Stimulated activated CD4-positive, alpha-beta T cell treated with anti-CD3 and anti-CD28 coated beads, Interleukin-12 subunit alpha, Interleukin-12 subunit beta, amount 100 ng/mL, for 24 hours (primary cell): ENCODE measurements at places on chromosomes 6 and 20.

GRCh38 chr6:18280084-18280483 is 15.8 kb upstream of the DEK start:
- DNase-seq = no peak

- no peak for DNase-seq
These were observed 10.4 kb downstream of the MOCS1 start for GRCh38 chr6:39923861-39924260.

DNA sequence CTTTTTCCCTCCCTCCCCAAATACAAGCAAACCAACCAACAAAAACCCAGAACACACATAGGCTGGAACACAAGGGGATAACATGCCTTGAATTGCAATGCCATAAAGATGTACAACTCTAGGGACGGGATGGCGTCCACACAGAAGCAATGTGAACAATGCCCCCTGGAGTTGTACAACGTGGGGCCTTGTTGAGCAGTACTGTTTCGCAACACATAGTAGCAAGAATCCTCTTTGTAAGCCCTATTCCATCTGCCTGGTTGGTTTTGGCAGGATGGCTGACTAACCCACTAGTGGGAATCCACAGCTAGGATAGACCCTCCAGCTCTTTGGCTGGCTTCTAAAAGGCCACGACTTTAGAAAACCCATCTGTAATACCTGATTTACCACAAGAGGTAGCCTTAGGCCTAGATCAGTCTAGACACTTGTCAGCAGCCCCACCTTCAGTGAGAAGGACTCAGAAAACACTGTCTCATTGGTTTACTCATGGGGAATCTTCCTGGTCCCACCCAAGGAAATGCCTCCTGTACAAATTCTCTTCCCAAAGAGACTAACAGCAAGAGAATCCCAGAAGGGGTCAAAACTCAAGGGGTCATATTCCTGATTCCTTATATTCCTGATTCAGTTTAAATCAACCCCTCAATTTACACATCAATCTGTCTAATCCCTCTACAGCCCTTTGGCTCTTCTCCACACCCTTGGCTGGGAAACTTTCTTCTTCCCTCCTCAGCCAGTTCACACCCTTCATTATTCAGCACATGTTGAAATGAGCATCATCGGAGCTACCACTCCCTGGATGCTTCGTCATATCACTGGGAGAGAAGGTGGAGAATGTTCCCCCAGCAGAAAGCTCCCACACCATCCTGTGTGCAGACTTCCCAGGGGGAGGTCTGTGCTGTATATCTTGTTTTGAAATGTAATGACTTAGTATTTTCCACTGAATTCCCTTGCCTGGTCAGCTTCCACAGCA is 622.4 kb upstream of the FLRT3 start:
- DNase-seq = no peak

DNA sequence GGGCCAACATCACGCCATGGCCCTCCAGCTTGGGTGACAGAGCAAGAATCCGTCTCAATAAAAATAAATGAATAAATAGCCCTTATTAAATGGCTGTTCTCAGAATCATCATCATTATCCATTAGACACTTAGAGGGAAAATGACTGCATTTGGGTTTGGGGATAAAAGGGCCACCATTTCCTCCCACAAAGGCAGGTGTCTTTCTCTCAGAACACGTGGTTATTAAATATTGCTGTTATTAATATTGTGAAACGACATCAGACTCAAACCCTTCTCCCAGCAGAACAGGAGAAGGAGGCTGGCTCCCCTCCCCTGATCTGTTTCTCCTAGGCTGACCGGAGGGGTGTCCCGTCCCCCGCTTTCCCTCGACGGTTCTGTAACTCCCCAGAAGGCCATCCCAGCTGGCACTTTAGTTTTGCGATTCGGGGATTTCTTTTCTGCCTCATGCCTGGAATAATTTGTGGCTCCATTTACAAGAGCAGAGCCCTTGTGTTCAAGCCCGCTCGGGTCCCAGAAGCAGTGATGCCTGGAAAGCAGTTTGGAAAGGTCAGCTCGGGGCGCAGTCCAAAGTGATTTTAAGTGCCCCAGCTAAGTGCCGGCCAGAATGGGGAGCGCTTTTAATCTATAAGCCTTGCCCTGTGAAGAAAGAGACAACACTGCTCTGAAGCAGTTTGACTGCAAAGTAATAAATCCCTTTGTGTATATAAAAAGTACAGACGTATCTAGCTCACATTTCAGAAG is 41.9 kb downstream of the EYA2 start:
- DNase-seq = no peak

GRCh38 chr6:40295251-40295950 is 291.8 kb downstream of the LRFN2 start:
- DNase-seq = no peak

- no peak for DNase-seq
These were observed 92.4 kb downstream of the TMEM242 start for GRCh38 chr6:157230910-157231309.

DNA sequence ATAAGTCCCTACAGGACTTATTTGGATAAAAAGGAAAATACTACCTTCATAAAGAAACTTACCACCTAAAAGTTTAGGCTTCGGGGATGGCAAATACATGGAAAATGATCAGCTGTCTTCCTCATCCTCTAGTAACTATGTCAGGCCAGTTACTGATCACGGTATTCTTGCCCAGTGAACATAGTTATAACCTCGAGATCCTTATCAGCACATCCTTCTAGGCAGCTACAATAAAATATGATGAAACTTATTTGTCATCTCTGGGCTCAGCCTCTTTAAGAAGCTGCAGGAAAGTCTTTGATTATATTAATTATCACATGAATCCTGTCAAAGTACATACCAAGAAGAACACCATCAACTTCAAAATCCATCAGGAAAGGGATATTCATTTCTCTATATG is 41.8 kb downstream of the SF3B5 start:
- DNase-seq = no peak

- no peak for DNase-seq
These were observed 5.5 kb upstream of the ABCF1 start for GRCh38 chr6:30565772-30566171.

DNA sequence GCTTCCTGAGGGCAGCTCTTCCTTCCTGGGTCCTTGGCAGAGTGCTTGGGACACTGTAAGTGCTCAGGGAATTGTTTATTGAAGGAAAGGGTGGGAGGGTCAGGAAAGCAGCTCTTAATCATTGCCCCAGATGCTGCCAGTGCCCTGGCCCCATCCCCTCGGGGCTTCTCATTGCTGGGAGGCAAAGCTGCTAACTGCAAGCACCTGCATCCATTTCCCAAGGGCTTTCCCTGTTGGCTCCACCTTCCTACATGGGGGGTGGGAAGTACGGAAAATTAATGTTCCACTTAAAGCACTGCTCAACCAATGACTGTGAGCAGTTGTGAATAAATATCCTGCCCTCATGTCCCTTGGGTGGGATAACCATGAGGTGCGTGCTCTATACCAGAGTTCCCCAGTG is 56.4 kb downstream of the NDUFAF5 start:
- no peak for DNase-seq

- no peak for DNase-seq
These were observed 35.7 kb downstream of the EPB41L2 start for GRCh38 chr6:131027326-131027725.

DNA sequence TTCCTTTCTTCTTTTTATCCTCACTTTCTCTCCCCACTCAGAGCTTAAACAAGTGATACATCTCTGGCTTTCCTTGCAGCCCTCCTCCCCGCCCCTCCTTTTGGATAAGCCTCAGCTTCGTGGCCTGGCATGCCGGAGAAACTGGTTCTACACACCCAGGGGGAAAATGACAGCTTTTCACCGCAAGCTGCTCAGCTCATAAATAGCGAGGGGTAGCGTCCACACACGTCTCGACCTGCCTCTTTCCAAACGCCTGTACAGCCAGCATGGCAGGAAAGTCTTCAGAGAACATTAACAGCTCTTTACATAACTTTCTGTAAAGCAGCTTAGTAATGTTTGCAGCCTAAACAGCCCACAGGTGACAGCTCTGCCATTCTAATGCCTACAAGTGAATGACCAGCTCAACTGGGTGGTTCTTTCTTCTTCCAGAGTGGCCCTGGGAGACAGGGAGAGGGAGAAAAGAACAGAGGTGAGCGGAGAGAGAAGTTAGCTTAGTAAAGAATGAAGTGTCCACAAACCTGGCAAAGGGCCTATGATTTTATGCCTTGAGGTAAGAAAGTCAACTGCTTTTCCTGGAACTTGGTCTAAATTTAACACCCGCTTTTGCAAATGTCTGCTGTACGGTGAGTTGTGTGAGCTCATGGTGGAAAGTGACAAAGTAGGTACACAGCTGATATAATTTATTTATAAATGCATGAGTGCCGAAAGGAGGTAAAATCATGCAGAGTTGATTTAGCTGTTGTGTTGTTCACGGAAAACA is 251.5 kb downstream of the TFAP2A start:
- DNase-seq = no peak

- no peak for DNase-seq
These were observed 179.6 kb upstream of the CCN2 start for GRCh38 chr6:132130626-132131298.

- DNase-seq = no peak
These were observed 40.3 kb downstream of the KIF6 start for GRCh38 chr6:39684790-39685488.

DNA sequence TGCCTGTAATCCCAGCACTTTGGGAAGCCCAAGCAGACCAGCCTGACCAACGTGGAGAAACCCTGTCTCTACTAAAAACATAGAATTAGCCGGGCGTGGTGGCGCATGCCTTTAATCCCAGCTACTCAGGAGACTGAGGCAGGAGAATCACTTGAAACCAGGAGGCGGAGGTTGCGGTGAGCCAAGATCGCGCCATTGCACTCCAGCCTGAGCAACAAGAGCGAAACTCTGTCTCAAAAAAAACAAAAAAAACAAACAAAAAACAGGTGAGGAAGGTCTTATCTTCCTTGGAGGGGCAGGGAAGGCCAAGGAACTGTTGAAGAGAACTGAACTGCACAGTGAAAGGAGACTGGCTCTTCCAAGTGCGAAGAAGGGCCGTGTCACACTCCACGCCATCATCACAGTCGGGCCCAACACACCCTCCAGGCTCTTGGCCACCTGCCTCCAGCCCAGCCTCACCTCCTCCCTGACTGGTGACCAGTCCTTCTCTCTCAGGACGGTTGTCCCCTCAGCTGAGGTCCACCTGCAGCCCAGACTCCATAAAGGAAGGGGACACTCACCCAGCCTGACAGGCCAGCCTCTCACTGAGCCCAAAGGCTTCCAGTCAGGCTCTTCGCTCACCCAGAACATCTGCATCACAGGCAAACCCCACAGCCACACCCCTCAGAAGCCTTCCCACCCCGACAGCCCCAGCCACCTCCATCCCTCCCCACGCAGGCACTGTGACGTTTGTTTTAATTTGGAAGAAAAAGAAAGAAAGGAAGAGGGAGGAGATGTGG is 4.1 kb downstream of the ZC3H12D start:
- peak; percentile 52 for DNase-seq

DNA sequence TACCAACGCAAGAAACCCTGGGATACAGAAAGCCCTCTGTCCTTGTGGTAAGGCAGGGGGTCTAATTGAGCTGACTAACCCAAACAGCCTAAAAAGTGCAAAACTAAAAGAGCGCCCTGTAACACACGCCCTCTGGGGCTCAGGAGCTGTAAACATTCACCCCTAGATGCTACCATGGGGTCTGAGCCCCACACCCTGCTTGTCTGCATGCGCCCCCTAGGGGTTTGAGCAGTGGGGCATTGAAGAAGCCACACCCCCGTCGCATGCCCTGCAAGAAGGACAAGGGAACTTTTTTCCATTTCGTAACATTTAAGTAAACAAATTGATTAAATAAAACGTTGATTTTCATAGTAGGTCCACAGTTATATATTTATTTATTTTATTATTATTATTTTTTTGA is 616.9 kb upstream of the MAN1A1 start:
- DNase-seq = no peak

- DNase-seq = no peak
These were observed 26.6 kb upstream of the EDN3 start for GRCh38 chr20:59273739-59274357.

DNA sequence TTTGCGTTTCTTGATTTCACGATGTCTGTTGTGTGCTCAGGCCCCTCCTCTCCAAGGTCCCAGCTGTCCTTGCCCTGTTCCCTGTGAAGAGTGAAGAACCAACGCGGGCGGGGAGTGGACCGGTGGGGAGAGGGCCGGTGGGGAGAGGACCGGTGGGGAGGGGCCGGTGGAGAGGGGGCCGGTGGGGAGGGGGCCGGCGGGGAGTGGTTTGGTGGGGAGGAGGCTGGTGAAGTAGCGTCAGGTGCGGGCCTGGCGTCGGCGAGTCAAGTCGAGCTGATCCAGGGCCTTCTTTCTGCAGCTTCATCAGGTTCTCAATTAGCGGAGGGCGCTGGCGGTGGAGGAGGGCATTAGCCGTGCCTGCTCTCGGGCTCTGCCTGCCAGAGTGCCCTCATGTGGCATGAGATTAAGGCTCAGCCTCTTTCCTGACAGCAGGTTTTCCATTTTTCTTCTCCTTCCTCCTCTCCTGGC is 21.2 kb upstream of the BHLHE23 start:
- DNase-seq = no peak

GRCh38 chr6:153591159-153591558 is 447.9 kb upstream of the OPRM1 start:
- DNase-seq = no peak

DNA sequence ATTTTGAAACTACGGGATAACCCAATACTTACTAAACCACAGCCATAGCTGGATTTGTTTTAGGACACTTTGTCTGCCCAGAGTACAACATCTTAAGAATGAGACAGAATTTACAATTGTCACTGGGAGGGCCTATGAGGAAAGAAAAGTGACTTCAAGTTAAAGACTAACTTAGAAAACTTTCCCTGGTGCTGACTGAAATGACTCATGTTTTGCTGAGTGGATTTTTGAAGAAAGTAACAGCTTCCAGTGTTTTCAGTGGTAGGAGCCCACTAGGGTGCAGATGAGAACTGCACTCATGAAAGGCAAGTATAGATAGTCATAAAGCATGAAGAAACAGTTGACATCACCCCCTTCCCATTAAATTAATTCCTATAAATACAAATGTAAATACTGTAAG is 988.2 kb upstream of the MAP3K7 start:
- no peak for DNase-seq

DNA sequence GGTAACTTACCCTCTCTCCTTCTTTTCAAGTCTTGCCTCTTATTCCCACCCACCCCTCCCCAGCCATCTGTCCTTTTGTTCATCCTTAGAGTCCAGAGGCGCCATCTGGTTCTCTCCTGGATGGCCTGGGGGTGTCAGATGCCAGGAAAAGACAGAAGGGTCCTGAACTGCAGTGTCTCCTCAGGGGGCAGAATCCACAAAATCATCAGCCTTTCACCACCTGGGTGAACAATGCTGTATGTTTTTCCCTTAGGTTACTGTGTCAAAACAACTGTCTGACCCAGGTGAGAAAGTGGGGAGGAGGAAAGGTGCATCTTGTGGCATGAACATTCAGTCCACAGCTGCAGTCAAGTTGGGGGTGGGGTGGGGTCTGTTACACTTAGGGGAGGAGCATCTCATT is 47.9 kb upstream of the FYN start:
- no peak for DNase-seq

- no peak for DNase-seq
These were observed 40.1 kb upstream of the CARMIL1 start for GRCh38 chr6:25239059-25239458.
